MG63 (cell line): ENCODE measurements at places on chromosomes 11 and 22. TPM values are rescaled to one million over a fixed set of nuclear protein-coding genes. Genes with fewer than 3 reads are reported as not detected.

GRCh38 chr11:10386361-10386760, 68.7 kb upstream of the AMPD3 start:
- DNase-seq = no peak

GRCh38 chr11:11351042-11351586, 1.9 kb downstream of the CSNK2A3 start:
- no peak for DNase-seq

- DNase-seq = no peak
These were observed 7.4 kb downstream of the MED17 start for GRCh38 chr11:93791493-93791892.

The RAB3IL1 gene
- total RNA-seq = 2.8 and 3.0 TPM in 2 replicates
